ENCODE measurements at places on chromosomes 7 and 10.

- no peak for DNase-seq
These were observed 749.7 kb upstream of the POM121L12 start for GRCh38 chr7:52285689-52286088.

- DNase-seq = no peak
These were observed 35.3 kb upstream of the PCBD1 start for GRCh38 chr10:70923696-70924095.

GRCh38 chr10:86365346-86366032, 1.1 kb downstream of the GRID1 start:
- DNase-seq = no peak

DNA sequence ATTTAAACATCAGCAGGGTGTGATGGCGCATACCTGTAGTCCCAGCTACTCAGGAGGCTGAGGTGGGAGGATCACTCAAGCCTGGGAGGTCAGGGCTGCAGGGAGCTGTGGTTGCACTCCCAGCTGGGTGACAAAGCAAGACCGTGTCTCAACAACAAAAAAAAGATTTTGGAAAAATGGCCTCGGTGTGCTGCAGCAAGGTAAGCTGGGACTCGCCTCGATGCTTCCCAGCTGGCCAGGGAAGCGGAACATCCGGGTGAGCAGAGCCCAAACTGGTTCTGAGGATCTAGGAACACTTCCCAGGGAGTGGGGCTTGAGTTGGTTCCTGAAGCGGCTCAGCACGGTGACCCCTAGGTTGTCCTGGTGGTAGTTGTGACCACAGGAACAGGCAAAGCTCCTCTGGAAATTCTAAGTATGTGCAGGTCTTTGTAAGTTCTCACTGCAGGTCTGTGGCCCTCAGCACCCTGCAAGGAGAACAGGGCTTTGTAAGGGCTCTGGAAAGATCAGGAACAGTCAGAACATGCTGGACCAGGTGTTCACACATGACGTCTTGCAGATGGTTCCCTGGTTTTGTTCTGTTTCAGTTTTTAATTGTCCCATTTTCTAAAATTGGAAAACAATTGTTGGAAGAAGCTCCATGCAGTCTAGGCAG, 38.6 kb upstream of the ZMIZ2 start:
- DNase-seq = no peak

DNA sequence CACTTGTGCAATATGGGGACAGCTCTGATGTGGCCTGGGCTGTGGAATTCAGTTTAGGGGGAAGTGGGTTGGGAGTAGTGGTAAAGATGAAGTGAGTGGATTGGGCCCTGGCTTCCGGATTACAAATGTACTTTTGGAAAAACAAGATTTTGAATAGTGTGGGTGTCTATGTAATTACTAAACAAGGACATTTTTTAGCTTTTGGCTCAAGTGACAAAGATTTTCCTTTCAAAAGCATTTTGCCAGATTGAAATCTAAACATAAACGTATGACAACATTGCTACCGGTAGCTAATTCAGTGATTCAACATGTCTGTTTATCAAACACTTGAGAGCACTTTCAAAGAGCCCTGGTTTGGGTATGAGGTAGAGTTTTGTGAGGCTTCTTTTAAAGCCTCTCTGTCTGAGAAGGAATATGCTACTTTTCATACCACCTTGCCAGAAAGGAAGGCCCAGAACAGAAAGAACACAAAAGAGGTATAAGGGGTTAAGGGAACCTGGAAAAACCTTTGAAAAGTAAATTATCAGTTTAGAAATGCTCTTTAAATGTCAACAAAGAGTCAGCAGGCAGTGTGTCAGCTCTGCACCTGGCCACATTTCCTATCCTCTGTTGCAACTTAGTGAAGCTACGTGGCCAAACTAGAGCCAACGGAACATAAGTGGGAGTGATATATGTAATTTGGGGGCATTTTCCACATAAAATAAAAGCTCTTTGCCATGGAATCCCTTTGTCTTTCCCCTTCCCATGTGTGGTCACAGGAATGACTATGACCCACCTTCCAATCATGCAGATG, 516.1 kb downstream of the NRG3 start:
- no peak for DNase-seq

DNA sequence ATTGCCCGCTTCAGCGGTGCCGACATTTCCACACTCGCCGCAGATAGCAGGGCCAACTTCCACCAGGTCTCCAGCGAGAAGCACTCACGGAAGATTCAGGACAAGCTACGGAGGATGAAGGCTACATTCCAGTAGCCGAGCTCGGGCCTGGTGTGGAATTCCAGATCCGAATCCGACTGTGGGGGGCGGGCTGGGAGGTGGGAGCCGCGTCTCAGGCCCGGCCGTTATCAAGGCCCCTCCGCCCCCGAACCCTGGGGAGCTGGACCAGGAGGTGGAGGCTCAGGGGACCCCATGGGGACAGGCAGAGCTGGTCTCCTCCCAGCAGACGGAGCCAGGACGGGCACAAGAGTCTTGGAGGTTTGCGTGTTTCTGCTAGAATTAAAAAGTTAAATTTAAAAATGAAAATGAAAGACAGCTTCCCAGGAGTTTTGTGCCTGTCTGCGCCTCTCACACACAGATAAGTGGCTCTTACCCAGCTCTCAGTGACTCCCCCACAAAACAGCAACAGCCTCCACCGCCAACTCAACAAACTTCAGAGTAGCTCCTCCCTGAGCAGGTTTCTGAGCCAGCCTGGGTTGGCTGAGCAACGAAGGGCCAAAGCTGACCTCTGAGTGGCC, 5.2 kb upstream of the UTF1 start:
- DNase-seq = no peak

DNA sequence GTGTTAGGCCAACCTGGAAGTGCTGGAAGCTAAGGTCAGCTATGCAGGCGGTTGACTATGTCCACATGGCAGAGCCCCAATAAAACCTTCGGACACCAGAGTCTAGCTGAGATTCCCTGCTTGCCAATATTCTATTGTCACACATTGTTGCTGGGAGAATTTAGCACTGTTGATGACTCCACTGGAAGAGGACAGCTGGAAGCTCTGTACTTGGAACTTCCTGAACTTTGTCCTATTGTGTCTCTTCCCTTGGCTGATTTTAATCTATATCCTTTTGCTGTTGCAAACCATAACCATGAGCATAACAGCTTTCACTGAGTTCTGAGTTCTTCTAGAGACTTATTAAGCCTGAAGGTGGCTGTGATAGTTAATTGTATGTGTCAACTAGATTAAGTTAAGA, 12.0 kb downstream of the XRCC2 start:
- DNase-seq = no peak

GRCh38 chr10:68989317-68989990, 851 bp downstream of the KIFBP start:
- DNase-seq = no peak

DNA sequence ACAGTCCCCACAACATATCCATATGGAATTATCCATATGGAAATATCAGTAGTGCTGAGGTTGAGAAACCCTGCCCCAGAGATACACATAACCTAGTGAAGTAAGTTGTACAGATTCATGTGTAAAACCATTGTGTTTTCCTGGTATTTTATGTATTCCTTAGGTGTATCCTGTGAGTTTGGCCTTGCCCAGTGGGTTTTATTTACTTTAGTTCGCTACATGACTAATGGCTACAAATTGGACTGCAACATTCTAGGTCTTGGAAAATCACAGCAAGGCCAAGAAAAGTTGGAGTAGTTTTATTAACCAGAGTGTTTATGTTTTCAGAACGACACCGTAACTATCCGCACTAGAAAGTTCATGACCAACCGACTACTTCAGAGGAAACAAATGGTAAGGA, 1.4 kb downstream of the RPS24 start:
- DNase-seq = no peak

- peak; percentile 100 for DNase-seq
These were observed at the start of gene PITRM1 for GRCh38 chr10:3172446-3173170. Gene PITRM1, minus strand, starts transcription at chr10:3172782. Its CDS starts 10 bp downstream, at chr10:3172772.

- DNase-seq = no peak
These were observed 20.8 kb upstream of the SH3PXD2A start for GRCh38 chr10:103876155-103876554.

DNA sequence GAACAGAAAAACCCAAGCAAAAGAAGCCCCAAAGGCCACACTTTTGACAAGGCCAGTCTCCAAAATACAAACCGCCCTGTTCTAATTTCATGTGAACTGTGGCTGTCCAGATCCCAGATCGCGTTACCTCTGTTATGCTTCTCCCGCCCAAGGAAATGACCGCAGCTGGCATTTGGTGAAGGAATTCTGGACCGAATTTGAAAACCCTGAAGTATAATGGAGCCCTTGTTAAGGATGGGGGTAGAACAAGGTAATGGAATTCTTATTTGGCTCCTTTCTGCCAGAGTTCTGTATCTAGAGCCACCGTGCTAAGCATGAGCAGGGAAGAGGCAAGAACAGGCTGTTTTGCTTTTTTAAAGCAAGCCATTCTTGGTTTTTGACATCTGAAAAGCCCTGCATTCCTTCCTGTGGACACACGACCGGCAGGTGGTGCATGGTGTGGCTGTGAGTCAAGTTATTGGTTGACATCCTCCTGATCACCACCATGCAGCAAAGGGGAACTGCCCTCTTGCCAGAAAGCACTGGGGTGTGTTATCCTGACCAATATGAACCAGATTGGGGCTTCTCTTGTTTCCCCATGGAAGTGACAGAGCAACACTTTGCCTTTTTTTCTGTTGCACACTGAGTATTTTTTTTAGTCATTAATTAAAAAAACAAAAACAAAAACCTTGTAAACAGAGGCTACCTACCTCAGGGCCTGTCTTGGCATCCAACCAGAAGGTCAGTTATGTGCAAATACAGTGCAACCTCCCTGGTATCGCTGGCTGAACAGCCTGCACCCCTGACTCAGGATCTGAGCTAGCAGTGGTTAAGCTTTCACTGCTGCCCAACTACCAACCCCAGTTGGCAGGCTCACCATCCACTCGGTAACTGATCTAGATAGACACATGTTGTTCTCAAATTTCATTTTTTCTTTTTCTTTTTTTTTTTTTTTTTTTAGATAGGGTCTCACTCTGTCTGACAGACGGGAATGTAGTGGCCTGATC, 14.2 kb downstream of the UCMA start:
- peak; percentile 19 for DNase-seq

GRCh38 chr7:56174875-56175760, 58.9 kb upstream of the NUPR2 start:
- DNase-seq = no peak

- no peak for DNase-seq
These were observed 29.3 kb downstream of the ARL4A start for GRCh38 chr7:12716722-12717121.

- no peak for DNase-seq
These were observed 30.0 kb downstream of the PRSS2 start for GRCh38 chr7:142800699-142801260.

DNA sequence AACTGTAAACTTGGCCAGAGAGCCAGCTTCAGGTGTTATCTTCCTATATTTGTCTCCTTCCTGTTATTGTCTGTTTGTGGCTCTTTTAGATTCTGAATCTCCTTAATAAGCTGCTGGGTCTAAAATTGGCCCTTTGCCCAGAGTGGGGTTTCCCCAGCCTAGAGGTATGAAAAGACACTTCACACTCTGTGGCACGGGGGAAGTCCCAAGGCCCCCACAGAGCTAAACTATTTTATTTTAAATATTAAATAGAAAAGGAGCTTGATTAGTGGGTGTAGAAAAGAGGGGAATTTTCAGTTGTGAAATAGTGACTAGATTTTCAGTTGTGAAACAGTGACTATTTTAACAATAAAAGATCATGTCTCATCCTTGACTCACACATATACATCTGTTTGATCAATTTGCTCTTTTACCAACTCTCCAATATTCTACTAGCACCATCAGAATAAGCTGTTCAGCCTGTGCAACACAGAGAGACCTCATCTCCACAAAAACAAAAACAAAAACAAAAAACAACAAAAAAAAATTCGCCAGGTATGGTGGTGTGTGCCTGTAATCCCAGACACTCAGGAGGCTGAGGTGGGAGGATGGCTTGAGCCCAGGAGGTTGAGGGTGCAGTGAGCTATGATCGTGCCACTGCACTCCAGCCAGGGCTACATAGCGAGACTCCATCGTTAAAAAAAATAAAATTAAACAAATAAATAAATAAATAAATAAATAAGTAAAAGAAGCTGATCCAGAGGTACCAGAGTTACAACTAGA, 24.9 kb upstream of the ADO start:
- DNase-seq = peak; percentile 15

DNA sequence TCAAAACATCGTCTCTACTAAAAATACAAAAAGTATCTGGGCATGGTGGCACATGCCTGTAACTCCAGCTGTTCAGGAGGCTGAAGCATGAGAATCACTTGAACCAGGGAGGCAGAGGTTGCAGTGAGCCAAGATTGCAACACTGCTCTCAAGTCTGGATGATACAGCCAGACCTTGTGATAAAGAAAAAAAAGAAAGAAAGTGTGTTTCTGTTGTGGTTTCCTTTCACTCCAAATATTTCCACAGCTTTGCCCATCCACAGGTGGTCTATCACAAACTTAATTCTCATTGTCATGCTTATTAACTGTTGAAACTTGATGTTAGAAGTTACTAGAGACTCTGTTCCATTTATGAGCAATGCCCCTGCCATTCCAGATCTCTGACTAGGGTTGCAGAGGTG, 316.0 kb upstream of the SEMA3C start:
- DNase-seq = no peak

DNA sequence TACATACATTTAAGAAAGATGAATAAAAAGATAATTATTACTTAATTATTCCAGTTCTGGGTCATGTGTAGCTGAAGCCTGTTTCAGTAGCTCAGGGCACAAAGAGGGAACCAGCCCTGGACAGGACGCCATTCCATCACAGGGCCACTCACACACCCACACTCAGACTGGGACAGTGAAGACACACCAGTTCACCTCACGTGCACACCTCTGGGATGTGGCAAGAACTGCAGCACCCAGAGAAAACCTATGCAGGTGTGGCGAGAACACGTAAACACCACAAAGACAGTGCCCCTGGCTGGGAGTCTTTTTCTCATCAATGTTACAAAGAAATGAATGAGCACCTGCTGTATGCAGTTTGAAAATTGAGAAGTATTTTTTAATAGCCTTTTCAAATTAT, 1.6 kb upstream of the IDI1 start:
- DNase-seq = peak; percentile 36
